Skin of body (tissue), 3 donors: ENCODE measurements at places on chromosomes 7 and 10. TPM values are rescaled to one million over a fixed set of nuclear protein-coding genes. Genes with fewer than 3 reads are reported as not detected.

The ZNF775 gene
- total RNA-seq, result 3.0 TPM

The NOLC1 gene
- 33.0 TPM for total RNA-seq

The EMX2 gene
- total RNA-seq, result 5.5 TPM

The ARHGEF35 gene
- 10.3 TPM for total RNA-seq

The APBB1IP gene
- total RNA-seq, result 9.5 TPM
